Panc1 (cell line): ENCODE measurements at places on chromosomes 3 and 15. TPM values are rescaled to one million over a fixed set of nuclear protein-coding genes. Genes with fewer than 3 reads are reported as not detected.
A peak's percentile ranks its signal among the peaks of the same experiment; 100 is the strongest.

DNA sequence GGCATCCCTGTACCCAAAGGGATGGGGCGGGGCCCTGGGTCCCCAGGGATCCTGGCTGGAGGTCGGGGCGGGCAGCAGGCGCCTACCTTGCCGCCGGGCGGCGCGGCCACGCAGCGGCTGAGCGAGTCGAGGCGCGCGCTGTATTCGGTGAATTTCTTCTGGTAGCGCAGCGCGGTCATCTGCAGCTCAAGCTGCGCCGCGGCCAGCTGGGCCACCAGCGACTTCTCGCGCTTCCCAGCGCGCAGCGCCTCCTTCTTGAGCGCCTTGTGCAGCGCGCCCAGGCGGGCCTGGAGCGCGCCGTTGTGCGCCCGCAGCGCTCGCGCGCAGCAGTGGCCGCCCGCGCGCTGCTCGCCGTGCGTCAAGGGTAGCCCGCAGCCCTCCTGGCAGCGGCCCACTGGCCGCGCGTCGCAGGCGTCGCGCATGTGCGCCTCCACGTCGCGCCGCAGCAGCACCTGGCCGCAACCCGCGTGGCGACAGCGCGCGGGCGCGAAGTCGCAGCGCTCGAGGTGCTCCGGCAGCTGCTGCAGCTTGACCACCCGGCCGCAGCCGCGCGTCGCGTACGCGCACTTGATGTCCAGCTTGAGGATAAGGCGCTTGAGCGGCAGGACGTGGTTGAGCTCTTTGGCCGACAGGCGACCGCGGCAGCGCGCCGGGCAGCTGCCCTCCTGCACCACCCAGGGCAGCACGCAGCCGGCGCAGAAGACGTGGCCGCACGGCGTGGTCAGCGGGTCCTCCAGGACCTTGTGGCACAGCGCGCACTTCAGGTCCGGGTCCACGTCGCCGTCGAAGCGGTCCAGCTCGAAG lies 522 bp downstream of the PDZRN3 start:
- peak overlapping the region; percentile 33; the same call in 1 of the 2 replicates for H3K4me3 ChIP-seq
- no peaks in the 10 kb centered on the region for H3K36me3 ChIP-seq
- H3K27me3 ChIP-seq: no peaks in the 10 kb centered on the region
- no peak for DNase-seq
- H3K4me1 ChIP-seq: no peaks in the 10 kb centered on the region
- H3K27ac ChIP-seq: no peak overlapping the region

KCNMB2 gene
- total RNA-seq: not detected

GRCh38 chr3:119538772-119539171 lies 20.6 kb downstream of the CD80 start:
- no peaks in the 10 kb centered on the region for H3K36me3 ChIP-seq
- no peak overlapping the region for H3K27ac ChIP-seq
- no peaks in the 10 kb centered on the region for H3K4me1 ChIP-seq
- H3K4me3 ChIP-seq: no peak overlapping the region

DNA sequence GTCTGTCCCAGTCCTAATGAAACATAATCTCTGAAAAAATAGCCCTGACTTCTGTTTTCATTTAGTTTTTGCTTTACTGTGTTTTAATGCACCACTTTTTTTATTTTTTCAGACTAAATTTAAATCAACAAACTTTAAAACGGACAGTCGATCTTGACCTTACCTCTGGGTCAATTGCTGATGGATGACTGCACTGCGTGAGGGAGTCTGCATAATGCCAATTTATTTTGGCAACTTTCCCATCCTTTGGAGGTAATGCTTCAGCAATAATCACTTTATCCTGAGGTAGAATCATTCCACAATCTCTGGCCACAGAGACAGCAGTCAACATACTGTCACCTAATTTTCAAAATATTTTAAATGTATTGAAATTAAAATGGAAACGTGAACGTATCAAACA lies 32.5 kb upstream of the GP5 start:
- no peak overlapping the region for H3K27ac ChIP-seq
- DNase-seq: no peak
- no peak overlapping the region for H3K4me3 ChIP-seq
- H3K27me3 ChIP-seq: no peaks in the 10 kb centered on the region
- peaks cover 56% of the 10 kb centered on the region for H3K36me3 ChIP-seq
- no peaks in the 10 kb centered on the region for H3K4me1 ChIP-seq

DNA sequence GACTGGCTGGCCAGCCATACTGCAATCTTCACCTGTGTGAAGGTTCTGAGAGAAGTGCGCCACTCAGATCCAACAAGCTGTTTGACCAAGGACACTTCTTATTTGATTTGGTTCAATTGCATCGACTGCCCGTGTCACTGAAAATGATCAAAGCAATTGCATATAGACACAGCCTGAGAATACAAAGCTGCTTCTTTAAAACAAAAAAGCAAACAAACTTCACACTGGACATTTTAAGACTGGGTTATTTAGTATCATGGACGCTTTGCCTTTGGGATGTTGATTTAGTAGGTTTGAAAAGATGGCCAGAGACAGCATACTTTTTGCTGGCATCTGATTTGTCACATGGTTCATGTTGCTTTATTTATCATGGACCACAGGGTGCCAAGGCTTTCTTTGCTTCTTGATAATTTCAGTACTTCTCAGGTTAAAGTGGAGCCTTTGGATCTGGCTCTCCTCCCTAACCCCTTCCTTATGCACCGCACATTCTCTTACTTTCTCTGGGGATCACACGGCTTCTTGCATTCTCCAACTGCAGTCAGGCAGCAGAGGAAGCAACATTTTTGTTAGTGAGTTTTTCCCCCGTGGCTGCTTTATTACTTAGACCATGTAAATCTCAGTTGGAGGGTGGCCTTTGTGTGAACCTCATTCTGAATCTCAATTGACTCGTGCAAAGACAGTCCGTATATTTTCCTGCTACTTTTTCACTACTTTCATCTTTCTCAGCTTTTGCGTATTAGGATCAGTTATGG lies 151.0 kb downstream of the CD47 start:
- DNase-seq: no peak
- no peak overlapping the region for H3K27ac ChIP-seq
- no peaks in the 10 kb centered on the region for H3K36me3 ChIP-seq

DNA sequence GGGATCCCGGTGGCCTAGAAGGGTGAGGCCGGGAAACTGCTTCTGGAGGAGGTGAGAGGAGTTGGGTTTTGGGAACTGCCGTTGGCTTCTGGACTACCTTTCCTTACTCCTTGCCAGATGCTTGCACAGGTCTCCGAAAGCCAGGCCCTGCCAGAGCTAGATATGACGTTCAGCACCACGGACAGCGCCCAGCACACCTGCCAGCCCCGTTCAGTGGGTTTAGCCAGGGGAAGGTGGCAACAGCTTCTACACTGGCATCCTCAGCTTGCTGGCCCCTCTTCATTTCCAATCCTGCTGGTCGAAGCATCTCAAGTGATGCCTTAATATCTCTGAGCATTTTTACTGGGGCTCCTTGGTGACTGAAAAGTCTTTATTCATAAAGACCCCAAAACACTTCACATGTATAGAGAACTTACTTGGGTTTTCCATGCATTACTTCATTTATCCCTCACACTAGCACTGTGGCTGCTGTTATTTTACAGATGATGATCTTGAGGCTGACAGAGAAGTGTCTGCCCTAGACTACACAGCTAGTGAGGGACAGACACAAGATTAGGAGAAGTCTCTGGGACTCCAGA lies 21.9 kb downstream of the HCN4 start:
- no peak overlapping the region for H3K27ac ChIP-seq
- H3K4me3 ChIP-seq: no peak overlapping the region
- H3K27me3 ChIP-seq: peaks cover 5% of the 10 kb centered on the region; the same call in 1 of the 2 replicates
- no peaks in the 10 kb centered on the region for H3K4me1 ChIP-seq
- H3K36me3 ChIP-seq: no peaks in the 10 kb centered on the region
- DNase-seq: no peak

GRCh38 chr3:67037615-67038014 lies 39.5 kb downstream of the KBTBD8 start:
- H3K4me1 ChIP-seq: no peaks in the 10 kb centered on the region
- no peaks in the 10 kb centered on the region for H3K36me3 ChIP-seq
- no peak overlapping the region for H3K27ac ChIP-seq
- no peak for DNase-seq
- no peaks in the 10 kb centered on the region for H3K27me3 ChIP-seq
- no peak overlapping the region for H3K4me3 ChIP-seq

FAM81A gene
- total RNA-seq: 7.3 TPM

- no peaks in the 10 kb centered on the region for H3K4me1 ChIP-seq
- no peak overlapping the region for H3K27ac ChIP-seq
- no peak for DNase-seq
- H3K27me3 ChIP-seq: no peaks in the 10 kb centered on the region
- H3K36me3 ChIP-seq: no peaks in the 10 kb centered on the region
- H3K4me3 ChIP-seq: no peak overlapping the region
Observed at GRCh38 chr3:117063930-117064329, 354.4 kb downstream of the TUSC7 start.

MCF2L2 gene
- total RNA-seq: 1.0 TPM

- no peaks in the 10 kb centered on the region for H3K4me1 ChIP-seq
- H3K27ac ChIP-seq: no peak overlapping the region
- no peaks in the 10 kb centered on the region for H3K27me3 ChIP-seq
- H3K4me3 ChIP-seq: no peak overlapping the region
Observed at GRCh38 chr3:106518516-106518915, 649.7 kb upstream of the CBLB start.

RAD51 gene
- 30.3 TPM for total RNA-seq

DNA sequence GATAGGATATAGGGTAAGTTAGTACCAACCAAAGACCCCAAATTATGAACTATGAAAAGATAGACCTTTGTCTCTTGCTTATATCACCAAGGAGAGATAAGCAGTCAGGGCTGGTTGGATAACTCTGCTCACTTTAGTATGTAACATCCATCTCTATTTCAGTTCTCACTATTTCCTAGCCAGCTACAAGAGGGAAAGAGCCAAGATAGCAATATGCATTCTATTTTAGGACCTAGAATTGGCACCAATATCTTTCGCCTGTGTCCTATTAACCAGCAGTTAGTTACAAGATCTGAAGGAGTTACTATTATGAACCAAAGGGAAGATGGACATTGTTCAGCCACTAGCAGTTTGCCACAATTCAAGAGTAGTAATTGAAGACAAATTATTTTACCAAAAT lies 457.5 kb downstream of the NSUN3 start:
- H3K27ac ChIP-seq: no peak overlapping the region
- no peak overlapping the region for H3K4me3 ChIP-seq
- no peaks in the 10 kb centered on the region for H3K27me3 ChIP-seq
- H3K4me1 ChIP-seq: no peaks in the 10 kb centered on the region
- no peaks in the 10 kb centered on the region for H3K36me3 ChIP-seq

GRCh38 chr3:54837964-54838363 lies 89.9 kb downstream of the LRTM1 start:
- no peak for DNase-seq
- no peak overlapping the region for H3K4me3 ChIP-seq
- no peak overlapping the region for H3K27ac ChIP-seq
- H3K27me3 ChIP-seq: no peaks in the 10 kb centered on the region
- no peaks in the 10 kb centered on the region for H3K4me1 ChIP-seq

WNT5A gene
- total RNA-seq: 0.54 TPM

DNA sequence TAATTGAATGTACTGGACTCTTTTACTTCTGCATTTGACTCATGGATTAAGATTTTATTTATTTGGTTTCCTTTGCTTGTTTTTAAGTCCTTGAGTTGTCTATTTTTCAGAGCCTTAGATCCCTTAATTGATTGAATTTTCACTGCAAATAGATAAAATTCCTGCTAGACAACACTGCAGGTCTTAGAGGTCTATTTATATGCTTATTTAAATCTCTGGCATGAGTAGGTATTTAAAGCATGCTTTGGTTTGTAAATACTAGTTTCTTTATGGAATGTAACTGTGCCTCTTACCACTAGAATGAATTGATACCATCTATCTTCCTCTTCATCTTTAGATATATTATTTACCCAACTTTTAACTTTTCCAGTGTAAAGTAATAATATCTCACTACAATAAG lies 20.0 kb downstream of the PLSCR5 start:
- H3K4me1 ChIP-seq: no peaks in the 10 kb centered on the region
- no peak overlapping the region for H3K27ac ChIP-seq
- DNase-seq: no peak
- H3K4me3 ChIP-seq: no peak overlapping the region

GRCh38 chr15:70278644-70279043 lies 180.9 kb upstream of the TLE3 start:
- no peak for DNase-seq
- no peak overlapping the region for H3K27ac ChIP-seq
- H3K36me3 ChIP-seq: no peaks in the 10 kb centered on the region
- H3K4me3 ChIP-seq: no peak overlapping the region
- no peaks in the 10 kb centered on the region for H3K27me3 ChIP-seq

SPINT1 gene
- total RNA-seq: 32.7 TPM

- H3K27ac ChIP-seq: no peak overlapping the region
- H3K4me1 ChIP-seq: no peaks in the 10 kb centered on the region
- H3K27me3 ChIP-seq: no peaks in the 10 kb centered on the region
- no peaks in the 10 kb centered on the region for H3K36me3 ChIP-seq
- H3K4me3 ChIP-seq: no peak overlapping the region
- no peak for DNase-seq
Observed at GRCh38 chr3:112685956-112686799, 45.2 kb upstream of the CCDC80 start.

DNA sequence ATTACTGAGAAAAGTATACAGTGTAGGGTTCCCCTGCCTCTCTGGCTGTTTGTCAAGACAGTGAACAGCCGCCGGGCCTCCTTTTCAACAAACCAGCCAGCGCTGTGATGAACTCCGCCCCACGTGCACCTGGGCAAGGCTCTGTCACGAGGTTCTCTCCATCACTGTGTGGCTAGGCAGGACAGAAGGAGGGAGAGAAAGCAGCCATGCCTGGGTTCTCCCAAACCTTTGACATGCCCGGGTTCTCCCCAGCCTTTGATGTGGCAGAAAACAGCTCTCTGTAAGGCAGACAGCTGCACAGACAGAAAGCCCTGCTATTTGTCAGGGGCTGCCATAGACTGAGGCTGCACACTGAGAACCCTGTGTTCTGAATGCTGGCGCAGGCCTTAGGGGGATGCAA lies 101.4 kb upstream of the TRPM1 start:
- no peaks in the 10 kb centered on the region for H3K4me1 ChIP-seq
- H3K27me3 ChIP-seq: no peaks in the 10 kb centered on the region
- no peaks in the 10 kb centered on the region for H3K36me3 ChIP-seq
